ENCODE measurements at places on chromosomes 1 and 21. TPM values are rescaled to one million over a fixed set of nuclear protein-coding genes. Genes with fewer than 3 reads are reported as not detected.

The FNDC5 gene
- total RNA-seq, result 0.27 TPM

The NBPF4 gene
- not detected for total RNA-seq

The MTARC2 gene
- total RNA-seq, result 79.8 TPM

The S100A13 gene
- 545 TPM for total RNA-seq

The ST6GALNAC3 gene
- total RNA-seq, result 17.4 TPM

The SH2D1B gene
- not detected for total RNA-seq

The KRTAP12-2 gene
- 0.89 TPM for total RNA-seq

The VSIG8 gene
- not detected for total RNA-seq

The TP73 gene
- not detected for total RNA-seq

The CYP4X1 gene
- 5.6 TPM for total RNA-seq

The RNU1-4 gene
- total RNA-seq, result under 0.01 TPM

The C4BPA gene
- not detected for total RNA-seq

DNA sequence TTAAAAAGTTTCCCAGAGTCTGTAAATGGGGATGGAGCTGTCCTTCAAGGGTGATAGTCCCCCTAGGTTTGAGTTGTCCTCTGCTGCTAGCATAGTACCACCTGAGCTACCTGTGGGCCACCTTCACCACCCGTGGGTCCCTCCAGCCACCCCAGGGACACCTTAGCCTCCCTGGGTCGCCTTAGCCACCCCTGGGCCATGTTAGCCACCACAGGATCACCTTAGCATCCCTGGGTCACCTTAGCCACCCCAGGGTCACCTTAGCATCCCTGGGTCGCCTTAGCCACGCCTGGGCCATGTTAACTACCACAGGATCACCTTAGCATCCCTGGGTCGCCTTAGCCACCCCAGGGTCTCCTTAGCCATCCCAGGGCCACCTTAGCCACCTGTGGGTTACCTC is 67.1 kb downstream of the ADARB1 start:
- no peaks in the 10 kb centered on the region for H3K36me3 ChIP-seq
- DNase-seq, result no peak
- no peak overlapping the region for H3K27ac ChIP-seq
- no peaks in the 10 kb centered on the region for H3K4me1 ChIP-seq

- H3K36me3 ChIP-seq, result peaks cover 9% of the 10 kb centered on the region
- H3K4me3 ChIP-seq, result no peak overlapping the region
- no peak overlapping the region for H3K27ac ChIP-seq
- peaks cover 10% of the 10 kb centered on the region for H3K4me1 ChIP-seq
- no peak for DNase-seq
Measured at GRCh38 chr1:17052641-17053040, 1.2 kb downstream of the SDHB start.

DNA sequence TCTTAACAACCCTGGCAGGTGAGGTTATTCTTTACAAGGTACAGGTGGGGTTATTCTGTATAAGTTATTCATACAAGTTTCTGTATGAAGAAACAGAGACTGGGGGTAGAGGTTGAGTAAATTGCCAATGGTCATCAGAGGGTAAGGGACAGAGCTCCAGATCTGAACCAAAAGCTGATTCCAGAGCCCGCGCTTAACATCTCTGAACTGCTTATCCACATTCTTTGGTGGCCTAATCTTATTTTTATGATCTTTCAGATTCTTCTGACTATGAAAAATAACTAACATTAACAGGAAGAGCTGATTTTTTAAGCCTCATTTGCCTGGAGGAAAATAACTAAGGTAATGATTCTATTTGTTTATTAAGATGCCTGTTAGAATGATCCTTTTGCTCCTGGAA is 63.9 kb upstream of the BARHL2 start:
- no peaks in the 10 kb centered on the region for H3K36me3 ChIP-seq
- H3K4me1 ChIP-seq, result no peaks in the 10 kb centered on the region
- H3K4me3 ChIP-seq, result no peak overlapping the region

DNA sequence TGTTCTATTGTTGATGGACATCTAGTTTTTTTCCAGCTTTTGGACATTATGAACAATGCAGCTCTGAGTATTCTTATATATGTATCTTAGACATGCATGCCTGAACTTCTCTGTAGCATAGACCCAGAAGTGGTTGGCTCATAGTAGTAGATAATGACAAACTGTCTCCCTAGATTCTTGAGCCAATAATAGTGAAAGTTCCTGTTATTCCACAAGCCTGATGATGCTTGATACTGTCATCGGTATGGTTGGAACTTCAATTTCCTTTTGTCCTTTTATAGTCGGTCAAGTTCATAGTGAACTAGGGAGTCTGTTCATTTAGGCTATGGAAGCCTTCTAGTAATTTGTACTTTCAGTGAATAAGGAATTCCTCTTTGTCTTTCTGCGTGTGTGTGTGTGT is 56.8 kb downstream of the MTR start:
- H3K27ac ChIP-seq, result no peak overlapping the region
- H3K4me3 ChIP-seq, result no peak overlapping the region

- no peaks in the 10 kb centered on the region for H3K36me3 ChIP-seq
- DNase-seq, result no peak
- H3K27me3 ChIP-seq, result no peaks in the 10 kb centered on the region
- H3K4me3 ChIP-seq, result no peak overlapping the region
- H3K4me1 ChIP-seq, result peaks cover 4% of the 10 kb centered on the region
- H3K27ac ChIP-seq, result no peak overlapping the region
Measured at GRCh38 chr1:117747605-117748004, 141.8 kb downstream of the TENT5C start.

- H3K27me3 ChIP-seq, result no peaks in the 10 kb centered on the region
- no peak overlapping the region for H3K4me3 ChIP-seq
- peak overlapping the region; percentile 67 for H3K27ac ChIP-seq
Measured at GRCh38 chr1:55382806-55383305, 167.7 kb upstream of the USP24 start.

GRCh38 chr21:15430023-15430422 is 299.8 kb upstream of the USP25 start:
- no peak for DNase-seq
- H3K27ac ChIP-seq, result no peak overlapping the region
- H3K4me3 ChIP-seq, result no peak overlapping the region
- no peaks in the 10 kb centered on the region for H3K27me3 ChIP-seq

DNA sequence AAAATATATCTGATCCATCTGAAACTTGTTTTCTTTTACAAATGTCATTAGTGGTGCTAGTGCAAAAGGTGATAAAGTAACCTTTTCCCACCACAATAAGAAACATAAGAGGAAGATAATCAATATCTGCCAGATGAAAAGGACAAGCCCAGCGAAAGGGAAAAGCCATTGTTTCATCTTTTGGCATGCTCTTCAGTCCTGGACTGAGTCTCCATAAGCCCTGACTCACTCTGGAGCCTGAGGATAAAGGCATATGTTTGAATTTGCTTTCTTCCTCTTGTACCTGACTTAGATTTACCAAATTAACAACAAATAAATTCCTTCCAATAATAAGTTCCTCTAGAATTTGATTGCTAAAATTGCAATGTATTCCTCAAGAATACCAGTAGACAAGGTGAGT is 13.6 kb downstream of the DNAJC11 start:
- no peaks in the 10 kb centered on the region for H3K4me1 ChIP-seq
- no peak overlapping the region for H3K4me3 ChIP-seq
- DNase-seq, result no peak
- H3K36me3 ChIP-seq, result no peaks in the 10 kb centered on the region
- no peaks in the 10 kb centered on the region for H3K27me3 ChIP-seq

DNA sequence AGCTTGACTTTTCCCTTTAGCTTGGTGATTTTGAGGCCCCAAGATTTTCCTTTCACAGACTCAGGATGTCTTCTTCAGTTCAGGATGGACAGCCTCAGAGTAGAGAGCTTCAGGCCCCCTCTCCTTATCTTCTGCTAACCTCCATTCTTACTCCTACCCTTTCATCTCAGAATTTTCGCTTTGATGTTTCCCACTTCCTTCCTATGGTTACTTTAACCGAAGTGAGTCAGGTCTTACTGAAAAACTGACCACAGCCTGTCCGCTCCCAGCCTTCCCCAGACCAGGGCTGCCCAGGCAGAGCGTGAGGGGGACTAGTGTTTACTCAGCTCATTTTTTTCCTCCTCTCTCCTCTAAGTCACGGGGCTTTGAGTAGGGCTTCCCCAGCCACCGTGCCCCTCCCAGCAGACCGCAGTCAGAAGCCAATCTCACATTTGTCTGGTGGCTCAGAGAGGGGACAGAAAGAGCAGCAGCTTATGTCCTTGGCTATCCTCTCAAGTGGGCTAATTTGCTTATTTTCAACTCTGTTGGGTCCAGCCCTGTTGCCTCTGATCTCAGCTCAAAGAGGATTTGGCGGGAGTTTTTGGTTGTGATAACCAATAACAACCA is 4.2 kb upstream of the IL19 start:
- H3K27me3 ChIP-seq, result no peaks in the 10 kb centered on the region
- peaks cover 6% of the 10 kb centered on the region for H3K4me1 ChIP-seq
- H3K4me3 ChIP-seq, result no peak overlapping the region
- H3K36me3 ChIP-seq, result no peaks in the 10 kb centered on the region

GRCh38 chr1:184890539-184890973 is 83.8 kb downstream of the NIBAN1 start:
- no peaks in the 10 kb centered on the region for H3K27me3 ChIP-seq
- H3K36me3 ChIP-seq, result no peaks in the 10 kb centered on the region
- H3K27ac ChIP-seq, result no peak overlapping the region
- H3K4me1 ChIP-seq, result no peaks in the 10 kb centered on the region

DNA sequence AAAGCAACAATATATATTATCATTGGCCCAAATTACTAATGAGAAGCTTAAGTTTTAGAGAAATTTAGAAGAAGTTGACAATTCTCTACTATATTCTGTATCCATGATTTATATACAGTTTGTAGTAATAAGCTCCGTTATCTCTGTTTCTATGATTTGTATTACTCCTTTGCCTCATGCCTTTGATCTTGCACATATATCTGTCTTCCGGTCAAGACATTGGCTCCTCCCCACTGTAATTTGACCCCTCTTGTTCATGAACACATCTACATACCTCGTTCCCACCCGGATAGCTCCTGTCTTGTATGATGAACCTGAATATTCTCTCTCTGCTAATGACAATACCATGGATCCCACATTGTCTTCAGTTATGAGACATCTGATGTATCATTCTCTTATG is 581.0 kb upstream of the RGS18 start:
- no peak overlapping the region for H3K4me3 ChIP-seq
- peaks cover 6% of the 10 kb centered on the region for H3K4me1 ChIP-seq
- no peaks in the 10 kb centered on the region for H3K27me3 ChIP-seq

DNA sequence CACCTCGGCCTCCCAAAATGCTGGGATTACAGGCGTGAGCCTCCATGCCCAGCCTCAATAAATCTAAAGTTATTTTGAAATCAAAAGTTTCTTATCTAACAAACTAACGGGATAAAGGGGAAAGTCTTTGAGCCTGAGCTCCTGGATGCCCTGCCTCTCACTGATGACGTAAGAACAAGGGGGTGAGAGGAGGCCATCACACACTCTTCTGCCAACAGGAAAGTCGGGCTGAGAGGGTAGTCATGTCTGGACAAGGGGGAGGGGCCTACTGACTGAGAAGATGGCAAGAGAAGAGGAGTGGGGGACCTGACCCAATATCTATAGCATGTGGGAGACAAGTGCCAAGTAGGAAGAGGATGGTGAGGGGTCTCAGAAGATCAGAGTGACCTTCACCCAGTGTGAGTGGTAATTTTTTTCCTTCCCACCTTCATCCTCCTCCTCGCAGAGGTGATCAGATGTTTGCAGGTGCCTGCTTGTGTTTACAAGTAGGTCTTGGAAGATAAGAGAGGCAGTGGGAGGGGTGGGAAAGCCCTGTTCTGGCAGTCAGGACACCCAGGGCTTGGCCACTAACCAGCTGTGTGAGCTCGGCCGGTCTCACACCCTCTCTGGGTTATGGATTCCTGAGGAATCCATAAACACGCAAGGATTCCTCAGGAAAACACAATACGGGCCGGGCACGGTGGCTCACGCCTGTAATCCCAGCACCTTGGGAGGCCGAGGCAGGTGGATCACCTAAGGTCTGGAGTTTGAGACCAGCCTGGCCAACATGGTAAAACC is 9.6 kb downstream of the UQCRHL start:
- H3K4me1 ChIP-seq, result peaks cover 52% of the 10 kb centered on the region
- H3K27ac ChIP-seq, result no peak overlapping the region
- no peak for DNase-seq
- no peaks in the 10 kb centered on the region for H3K36me3 ChIP-seq
- H3K27me3 ChIP-seq, result no peaks in the 10 kb centered on the region

DNA sequence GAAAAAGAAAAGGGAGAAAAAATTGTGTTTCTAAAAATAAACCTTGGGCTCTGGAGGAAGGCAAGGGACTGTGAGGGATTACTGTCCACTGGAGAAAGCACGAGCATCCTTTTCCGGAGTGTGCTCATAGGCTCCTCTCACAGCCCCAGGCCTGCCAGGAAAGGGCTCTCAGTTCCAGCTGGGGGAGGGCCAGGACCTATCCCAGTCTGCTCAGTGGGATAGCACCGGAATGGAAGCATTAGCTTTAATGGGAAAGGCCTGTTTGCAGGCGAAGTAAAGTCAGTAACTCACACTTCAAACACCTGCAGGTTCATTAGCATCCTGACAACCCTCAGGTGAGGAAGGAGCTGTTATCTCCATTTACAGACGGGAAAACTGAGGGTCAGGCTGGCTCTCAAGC is 113.9 kb upstream of the USP24 start:
- no peak overlapping the region for H3K4me3 ChIP-seq
- no peaks in the 10 kb centered on the region for H3K27me3 ChIP-seq
- H3K36me3 ChIP-seq, result no peaks in the 10 kb centered on the region
- no peak for DNase-seq
- H3K27ac ChIP-seq, result no peak overlapping the region

GRCh38 chr1:112465122-112465521 is 43.6 kb upstream of the WNT2B start:
- no peak for DNase-seq
- H3K4me1 ChIP-seq, result peaks cover 31% of the 10 kb centered on the region
- no peak overlapping the region for H3K4me3 ChIP-seq
- no peak overlapping the region for H3K27ac ChIP-seq
- no peaks in the 10 kb centered on the region for H3K36me3 ChIP-seq

DNA sequence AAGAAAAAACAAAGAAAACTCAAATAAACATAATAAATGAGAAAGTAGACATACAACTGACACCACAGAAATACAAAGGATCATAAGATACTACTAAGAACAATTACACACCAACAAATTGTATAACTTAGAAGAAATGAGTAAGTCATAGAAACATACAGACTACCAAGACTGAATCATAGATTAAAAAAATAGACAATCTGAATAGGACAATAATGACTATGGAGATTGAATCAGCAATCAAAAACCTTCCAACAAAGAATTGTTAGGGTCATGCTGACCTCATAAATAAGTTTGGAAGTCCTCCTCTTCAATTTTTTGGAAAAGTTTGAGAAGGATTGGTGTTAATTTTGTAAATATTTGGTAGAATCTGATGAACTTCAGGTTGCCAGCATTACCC is 159.0 kb downstream of the PTBP2 start:
- no peaks in the 10 kb centered on the region for H3K36me3 ChIP-seq
- H3K4me1 ChIP-seq, result no peaks in the 10 kb centered on the region
- H3K27me3 ChIP-seq, result no peaks in the 10 kb centered on the region
- DNase-seq, result no peak
- H3K27ac ChIP-seq, result no peak overlapping the region

DNA sequence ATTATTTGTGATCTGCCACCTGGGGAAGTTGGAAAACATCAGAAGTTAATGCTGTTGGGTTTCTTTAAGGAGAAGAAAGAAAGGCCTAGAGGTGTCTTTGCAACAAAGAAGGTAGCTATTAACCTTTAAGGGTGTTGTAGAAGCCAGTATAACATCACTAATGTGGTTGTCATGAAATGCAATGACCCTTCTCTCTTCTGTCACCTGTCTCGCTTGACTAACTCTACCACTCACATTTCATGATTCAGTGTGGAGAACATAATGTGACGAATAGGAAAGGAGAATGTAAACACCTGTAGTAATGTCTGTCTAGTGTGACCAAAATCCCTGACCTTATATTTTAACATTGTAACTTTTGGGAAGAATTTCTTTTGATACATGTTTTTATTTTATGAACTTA is 211.7 kb upstream of the UBE2U start:
- no peak overlapping the region for H3K27ac ChIP-seq
- DNase-seq, result no peak
- no peaks in the 10 kb centered on the region for H3K27me3 ChIP-seq
- no peaks in the 10 kb centered on the region for H3K36me3 ChIP-seq

Measured in thyroid gland (tissue), 4 donors.